ENCODE measurements at places on chromosomes 1 and 21.

DNA sequence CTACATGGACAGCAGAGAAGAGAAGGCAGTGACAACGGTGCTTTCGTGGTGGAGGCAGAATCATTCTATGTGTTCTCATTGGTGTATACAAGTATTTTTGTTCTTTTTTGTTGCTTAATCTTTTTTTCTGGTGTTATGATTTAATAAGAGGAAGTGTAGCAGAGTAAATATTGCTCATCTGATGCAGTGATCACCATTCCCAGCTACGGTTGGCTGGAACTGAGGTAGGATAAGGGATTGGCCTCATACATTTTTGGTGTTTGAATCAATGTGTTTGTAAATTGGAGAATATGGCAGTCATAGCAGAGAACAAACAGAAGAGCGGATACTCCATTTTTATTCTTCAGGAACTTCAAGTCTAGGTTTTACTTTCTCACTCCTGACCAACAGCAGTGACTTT, 76.6 kb downstream of the UBE2U start:
- no peak for DNase-seq

- peak; percentile 81 for DNase-seq
These were observed 31.1 kb upstream of the ZBTB40 start for GRCh38 chr1:22420455-22421053.

- DNase-seq, result no peak
These were observed 146.5 kb downstream of the CHD1L start for GRCh38 chr1:147388969-147389368.

GRCh38 chr1:32703479-32704291, 1.1 kb upstream of the SYNC start:
- peak; percentile 100 for DNase-seq

- no peak for DNase-seq
These were observed 27.6 kb downstream of the LDLRAP1 start for GRCh38 chr1:25570798-25571521.

DNA sequence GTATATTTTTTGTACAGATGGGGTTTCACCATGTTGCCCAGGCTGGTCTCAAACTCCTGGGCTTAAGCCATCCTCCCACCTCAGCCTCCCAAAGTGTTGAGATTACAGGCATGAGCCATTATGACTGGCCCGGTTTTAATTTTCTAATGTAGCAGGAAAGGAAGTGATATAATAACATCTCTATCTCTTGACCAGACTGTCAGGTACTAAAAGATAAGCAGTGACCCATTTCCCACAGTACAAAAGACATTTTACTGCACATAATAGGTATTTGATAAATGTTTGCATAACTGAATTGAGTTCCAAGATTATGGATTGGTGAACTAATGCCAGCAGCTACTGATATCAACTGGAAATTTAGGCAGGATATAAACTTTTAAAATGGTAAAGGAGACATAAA, 4.0 kb downstream of the NVL start:
- DNase-seq, result no peak

DNA sequence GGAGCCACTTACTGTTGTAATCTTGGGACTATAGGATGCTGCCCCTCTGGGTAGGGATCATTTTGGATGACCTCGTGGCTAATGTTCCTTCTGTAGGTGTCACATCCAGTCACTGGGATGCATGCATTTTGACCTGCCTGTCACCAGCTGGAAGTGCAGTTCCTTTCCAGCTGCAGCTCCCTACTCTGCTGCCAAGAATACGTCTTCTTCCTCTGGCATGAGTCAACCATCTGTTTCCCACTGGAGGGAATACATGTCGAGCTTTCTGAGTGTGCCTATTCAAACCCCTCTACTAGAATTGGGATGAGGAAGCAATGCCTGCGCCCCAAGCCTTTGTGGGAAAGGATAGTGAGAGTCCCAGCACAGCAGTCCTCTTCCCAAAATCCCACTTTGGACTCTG, 415.5 kb upstream of the ADAMTS5 start:
- no peak for DNase-seq

GRCh38 chr1:37147392-37147831, 113.1 kb upstream of the GRIK3 start:
- no peak for DNase-seq

- DNase-seq, result no peak
These were observed 95.1 kb downstream of the TAS1R2 start for GRCh38 chr1:18764362-18764761.

DNA sequence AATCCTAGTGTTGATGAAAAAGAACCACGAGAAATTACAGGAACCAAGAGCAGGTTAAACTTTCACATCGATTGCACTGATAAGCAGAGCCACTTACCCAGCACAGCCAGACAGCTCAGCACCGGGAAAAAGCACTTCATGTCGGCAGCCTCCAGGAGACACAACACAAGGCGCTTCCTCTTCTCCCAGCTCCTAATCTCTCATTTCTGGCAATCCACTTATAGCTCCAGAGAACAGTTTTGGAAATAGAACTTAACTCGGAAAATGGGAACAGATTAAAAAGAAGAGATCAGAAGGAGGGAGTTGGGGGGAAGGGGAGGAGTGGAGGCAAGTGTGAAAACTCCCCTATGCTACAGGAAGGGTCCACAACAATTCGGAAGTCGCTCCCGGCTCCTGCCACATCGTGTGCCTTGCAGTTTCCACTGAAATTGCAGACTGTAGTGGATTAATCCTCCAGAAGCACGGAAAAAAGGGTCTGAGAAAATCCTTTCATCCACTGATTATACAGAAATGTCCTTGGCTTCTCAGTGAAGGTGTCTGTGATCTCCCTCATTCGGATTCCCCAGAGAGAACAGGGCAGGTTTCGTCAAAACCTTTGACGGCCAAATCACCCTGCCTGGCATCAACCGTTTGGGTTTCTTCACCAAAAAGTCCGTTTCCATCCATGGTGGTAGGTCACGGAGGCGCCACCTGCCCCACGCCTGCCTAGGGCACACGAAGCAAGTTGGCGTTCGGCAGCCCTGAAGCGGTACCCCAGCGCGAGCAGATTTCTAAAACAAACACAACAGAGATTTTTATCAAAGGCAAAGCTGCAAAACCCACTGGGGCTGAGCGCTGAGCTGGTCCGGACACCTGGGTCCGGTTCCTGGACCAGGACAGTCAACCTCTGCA, 1.1 kb downstream of the IGSF3 start:
- DNase-seq, result no peak

- DNase-seq, result no peak
These were observed 54.0 kb upstream of the CTTNBP2NL start for GRCh38 chr1:112341986-112342385.

DNA sequence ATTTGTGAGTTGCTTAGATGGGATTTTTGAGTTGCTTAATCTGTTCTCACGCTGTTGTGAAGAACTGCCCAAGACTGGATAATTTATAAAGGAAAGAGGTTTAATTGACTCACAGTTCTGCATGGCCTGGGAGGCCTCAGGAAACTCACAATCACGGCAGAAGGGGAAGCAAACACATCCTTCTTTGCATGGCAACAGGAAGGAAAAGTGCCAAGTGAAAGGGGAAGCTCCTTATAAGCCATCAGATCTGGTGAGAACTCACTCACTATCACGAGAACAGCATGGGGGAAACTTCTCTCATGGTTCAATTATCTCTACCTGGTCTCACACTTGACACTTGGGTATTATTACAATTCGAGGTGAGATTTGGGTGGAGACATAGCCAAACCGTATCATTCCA, 10.3 kb downstream of the CLIC6 start:
- DNase-seq, result no peak

DNA sequence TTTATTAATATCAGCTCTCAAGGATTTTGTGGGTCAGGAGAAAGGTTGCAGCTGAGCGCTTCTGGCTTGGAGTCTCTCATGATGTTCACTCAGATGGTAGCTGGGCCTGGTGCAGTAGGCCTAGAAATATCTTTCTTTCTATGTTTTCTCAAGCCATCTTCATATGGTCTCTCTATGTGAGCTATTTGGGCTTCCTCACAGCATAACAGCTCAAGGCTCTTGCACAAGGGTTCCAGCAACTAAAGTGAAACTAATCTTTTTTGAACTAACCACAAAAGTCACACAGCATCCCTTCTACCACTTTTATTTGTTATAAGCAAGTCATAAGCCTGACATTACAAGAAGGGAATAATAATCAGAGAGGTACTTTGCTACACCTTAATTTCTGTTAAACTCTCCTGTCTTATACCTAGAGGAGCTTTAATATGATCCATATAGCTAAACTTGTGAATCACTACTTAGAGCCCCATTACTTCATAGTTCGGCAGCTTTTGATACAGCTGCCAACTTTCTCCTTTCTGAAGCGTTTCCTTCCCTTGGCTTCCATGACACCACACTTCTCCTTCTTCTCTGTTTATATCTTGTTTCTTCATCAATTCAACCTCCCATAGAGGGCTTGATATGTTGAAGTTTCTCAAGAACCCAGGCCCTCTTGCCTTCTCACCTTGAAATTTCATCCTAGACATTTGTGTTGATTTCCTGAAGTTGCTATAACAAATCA, 720.2 kb downstream of the LTN1 start:
- DNase-seq, result peak; percentile 33

DNA sequence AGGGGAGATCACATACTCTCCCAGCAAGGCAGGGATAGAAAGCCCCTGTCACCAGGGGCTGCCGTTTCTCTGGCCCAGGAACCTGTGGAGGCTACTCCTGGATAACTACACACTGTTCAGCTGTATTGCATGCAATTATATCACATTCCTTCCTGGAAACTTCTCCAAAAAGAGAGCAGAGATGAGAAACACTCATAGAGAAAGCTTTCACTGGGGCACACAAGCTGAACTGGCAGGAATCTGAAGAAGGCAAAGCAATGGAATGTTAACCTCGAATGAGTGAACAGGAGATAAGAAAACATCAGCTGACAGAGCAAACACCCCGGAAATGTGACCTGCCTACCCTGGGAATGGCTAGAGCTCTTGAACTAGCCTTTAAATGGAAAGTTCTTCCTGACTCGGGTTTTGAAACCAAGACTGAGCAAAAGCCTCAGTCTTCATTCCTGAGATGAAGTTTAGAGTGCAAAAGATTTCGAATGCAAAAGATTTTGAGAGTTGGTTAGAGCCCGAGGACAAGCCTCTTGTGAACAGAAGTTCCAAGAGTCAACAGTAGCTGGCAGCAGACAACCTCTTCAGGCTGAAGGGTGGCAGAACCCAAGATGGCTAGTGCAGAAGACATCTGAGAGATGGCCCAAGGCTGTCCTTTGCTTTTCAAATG, 32.3 kb downstream of the CCN1 start:
- peak; percentile 97 for DNase-seq

GRCh38 chr21:17585875-17586450, 26.7 kb downstream of the BTG3 start:
- DNase-seq, result peak; percentile 53

GRCh38 chr1:58841455-58841854, 57.6 kb upstream of the JUN start:
- no peak for DNase-seq

DNA sequence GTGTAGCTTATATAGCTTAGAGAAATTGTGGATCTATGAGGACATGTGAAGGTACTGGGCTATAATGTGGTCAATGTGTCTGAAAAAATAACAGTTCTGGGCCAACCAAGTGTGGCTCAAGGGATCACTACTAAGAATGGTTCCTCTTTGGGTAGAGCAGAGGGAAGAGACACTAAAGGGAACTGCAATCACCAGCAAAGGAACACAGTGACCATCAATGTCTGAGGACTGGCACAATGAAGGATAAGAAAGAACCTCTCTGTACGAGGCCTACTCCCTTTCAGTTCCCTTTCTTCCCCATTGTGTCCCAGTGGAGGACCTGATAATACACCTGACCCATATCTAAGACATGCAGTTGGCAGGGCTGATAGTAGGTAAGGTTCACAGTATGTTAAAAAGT, 89.9 kb upstream of the JAK1 start:
- no peak for DNase-seq

GRCh38 chr1:26035959-26036755, 9.8 kb downstream of the SLC30A2 start:
- peak; percentile 66 for DNase-seq

DNA sequence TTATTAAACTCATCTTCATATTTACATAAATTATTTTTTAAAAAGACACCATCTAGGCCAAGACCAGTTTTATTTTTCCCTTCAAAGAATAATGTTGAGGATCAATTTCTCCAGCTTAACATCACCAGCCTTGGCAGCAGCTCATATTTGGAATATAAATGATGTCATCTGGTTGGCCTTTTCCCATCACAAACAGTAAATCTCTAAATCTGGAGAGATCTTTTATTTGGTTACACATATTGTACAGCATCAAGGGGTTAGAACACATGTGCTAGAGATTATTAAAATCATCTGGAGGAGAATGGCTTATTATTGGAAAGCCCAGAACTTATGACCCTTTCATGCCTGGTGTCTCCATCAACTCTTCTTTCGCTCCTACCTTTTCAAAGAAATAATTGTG, 508.8 kb downstream of the PLPP3 start:
- peak; percentile 89 for DNase-seq

DNA sequence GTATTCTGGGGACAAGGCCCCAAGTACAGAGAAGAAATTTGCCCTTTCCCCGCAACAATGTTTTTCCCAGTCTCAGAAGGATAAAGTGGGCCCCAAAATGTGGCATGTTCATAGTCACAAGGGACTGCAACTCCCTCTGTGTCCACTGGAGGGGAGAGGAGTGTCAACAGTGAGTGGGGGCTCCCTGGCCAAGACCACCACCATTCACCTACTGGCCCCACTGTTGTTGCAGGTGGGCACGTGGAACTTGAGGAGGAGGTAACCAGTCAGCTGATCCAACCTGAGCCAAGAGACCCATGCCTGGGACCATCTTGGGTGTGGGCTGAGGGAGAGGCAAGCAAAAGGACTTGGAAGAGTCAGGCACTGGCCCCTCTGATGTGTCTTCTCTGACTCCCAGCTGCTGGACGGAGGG, 777 bp downstream of the NUDT17 start:
- peak; percentile 34 for DNase-seq

- no peak for DNase-seq
These were observed 5.7 kb downstream of the ZC3H12A start for GRCh38 chr1:37480125-37480466.

DNA sequence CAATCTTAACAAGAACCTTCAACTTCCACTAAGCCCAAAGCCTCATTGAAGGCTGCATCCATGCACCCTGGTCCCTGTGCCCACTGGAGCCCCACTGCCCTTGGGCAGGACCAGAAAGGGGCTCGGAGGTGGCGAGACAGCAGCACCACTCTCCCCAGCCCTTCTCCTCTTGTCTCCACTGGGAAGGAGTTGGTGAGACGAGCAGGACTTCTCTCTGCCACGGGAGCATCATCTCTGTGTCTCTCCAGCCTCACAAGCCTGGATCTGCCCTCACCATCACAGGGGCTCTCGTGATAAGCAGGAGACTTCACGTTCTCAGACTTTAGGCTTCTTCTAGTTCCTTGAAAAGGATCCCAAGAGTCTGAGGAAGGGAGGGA, 7.2 kb upstream of the ETV3L start:
- no peak for DNase-seq

- DNase-seq, result no peak
These were observed 130.4 kb downstream of the AK5 start for GRCh38 chr1:77412069-77412819.

DNA sequence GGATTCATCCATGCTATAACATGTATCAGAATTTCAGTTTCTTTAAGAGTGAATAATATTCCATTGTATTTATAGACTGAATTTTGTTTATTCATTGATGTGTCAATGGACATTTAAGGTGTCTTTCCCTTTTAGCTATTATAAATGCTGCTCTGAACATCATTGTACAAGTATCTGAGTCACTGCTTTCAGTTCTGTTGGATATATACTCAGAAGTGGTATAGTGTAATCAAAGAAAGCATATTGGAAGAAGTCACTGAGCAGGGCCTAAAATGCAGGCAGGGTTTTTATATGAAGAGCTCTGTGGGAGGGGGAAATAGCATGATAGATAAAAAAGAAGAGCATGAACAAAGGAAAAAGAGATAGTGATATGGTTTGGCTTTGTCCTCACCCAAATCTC, 22.5 kb downstream of the TYW3 start:
- DNase-seq, result no peak

GRCh38 chr1:24639881-24640280, 3.2 kb upstream of the SRRM1 start:
- no peak for DNase-seq

Measured in fibroblast of skin of scalp (primary cell).